ENCODE measurements at places on chromosomes 7 and 10.

GRCh38 chr7:14690075-14690474 lies 212.5 kb downstream of the DGKB start:
- DNase-seq = no peak

DNA sequence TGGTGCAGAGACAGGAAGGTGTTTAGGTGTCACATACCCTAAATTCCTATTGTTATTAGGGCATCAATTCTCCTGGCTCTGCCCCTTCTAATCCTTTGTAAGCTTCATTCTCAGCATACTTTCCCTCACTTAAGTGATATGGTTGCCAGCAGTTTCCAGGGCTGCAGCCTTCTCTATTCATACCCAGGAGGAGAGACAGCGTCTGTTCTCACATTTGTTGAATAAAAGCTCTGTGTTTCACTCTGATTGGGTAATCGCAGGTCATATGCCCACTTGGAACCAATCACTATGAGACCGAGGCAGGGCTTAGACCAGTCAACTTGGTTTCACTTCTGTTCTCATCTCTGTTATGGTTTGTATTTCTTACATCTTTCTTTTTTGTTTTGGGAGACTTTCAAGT lies 109.6 kb upstream of the MTPN start:
- no peak for DNase-seq

GRCh38 chr7:132298790-132299189 lies 277.5 kb downstream of the PLXNA4 start:
- DNase-seq = no peak

- no peak for DNase-seq
Observed at GRCh38 chr10:104033966-104034365, 51.7 kb downstream of the COL17A1 start.

GRCh38 chr10:77560471-77560870 lies 77.1 kb downstream of the KCNMA1 start:
- DNase-seq = no peak

GRCh38 chr7:91306266-91306665 lies 42.0 kb downstream of the FZD1 start:
- DNase-seq = no peak

- DNase-seq = no peak
Observed at GRCh38 chr7:16989811-16990413, 108.1 kb upstream of the AGR3 start.

GRCh38 chr7:99768471-99768870 lies 15.5 kb downstream of the CYP3A4 start:
- no peak for DNase-seq

DNA sequence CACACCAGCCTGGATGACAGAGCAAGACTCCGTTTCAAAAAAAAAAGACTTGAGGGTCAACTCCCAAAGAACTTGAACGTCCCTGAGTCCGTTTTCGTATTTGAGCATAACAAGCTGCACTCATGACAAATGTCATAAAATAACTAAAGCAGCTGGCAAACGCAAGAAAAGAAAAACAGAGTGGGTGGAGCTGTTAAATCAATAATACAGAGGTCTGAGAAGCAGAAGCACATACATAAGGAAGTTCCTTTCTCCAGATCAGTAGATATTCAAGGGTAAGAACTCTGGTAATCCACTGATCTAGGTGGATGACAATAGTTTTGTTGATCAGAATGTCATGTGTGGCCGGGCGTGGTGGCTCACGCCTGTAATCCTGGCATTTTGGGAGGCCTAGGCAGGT lies 150.1 kb downstream of the FAM107B start:
- DNase-seq = no peak

- no peak for DNase-seq
Observed at GRCh38 chr7:137992550-137993394, 9.1 kb downstream of the CREB3L2 start.

- DNase-seq = no peak
Observed at GRCh38 chr10:99667108-99667751, 7.9 kb downstream of the ENTPD7 start.

GRCh38 chr10:79397051-79397450 lies 48.4 kb downstream of the ZCCHC24 start:
- DNase-seq = no peak

Measured in stimulated activated CD8-positive, alpha-beta memory T cell treated with anti-CD3 and anti-CD28 coated beads, Interleukin-4, amount 100 ng/mL, for 4 hours (primary cell).